ENCODE measurements at places on chromosomes 6 and 20.

- DNase-seq: no peak
Measured at GRCh38 chr20:44736170-44737021, 9.3 kb upstream of the KCNK15 start.

DNA sequence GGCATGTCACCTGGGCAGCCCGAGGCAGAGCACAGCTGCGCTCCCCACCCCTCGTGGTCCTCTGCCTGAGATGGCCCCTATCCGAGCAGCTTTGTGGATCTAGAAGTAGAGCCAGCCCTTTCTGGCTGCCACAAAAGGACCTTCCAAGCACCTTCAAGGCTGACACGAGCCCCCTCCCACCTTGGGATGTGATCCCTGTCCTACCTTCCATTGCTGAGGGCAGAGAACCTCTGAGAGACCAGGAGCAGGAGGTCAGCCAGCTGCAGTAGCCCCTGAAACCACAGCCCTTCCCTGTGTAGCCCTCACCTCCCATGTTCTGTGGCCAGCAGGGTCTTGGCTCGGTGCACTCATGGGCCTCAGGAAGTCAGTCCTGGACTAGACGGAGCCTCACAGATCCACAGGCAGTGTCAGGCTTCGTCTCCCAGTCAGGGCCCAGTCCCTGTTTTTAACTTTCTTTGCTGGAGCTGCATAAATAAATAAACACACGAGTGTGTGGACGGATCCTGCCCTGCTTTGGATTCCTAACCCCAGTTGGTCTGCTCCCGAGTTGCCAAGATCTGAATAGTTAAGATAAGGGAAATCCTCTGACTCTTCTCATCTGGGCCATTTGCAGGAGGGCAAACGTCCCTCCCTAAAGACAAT lies 507.7 kb downstream of the PREX1 start:
- DNase-seq: no peak

- no peak for DNase-seq
Measured at GRCh38 chr20:45857882-45858216, 435 bp downstream of the ZSWIM3 start.

DNA sequence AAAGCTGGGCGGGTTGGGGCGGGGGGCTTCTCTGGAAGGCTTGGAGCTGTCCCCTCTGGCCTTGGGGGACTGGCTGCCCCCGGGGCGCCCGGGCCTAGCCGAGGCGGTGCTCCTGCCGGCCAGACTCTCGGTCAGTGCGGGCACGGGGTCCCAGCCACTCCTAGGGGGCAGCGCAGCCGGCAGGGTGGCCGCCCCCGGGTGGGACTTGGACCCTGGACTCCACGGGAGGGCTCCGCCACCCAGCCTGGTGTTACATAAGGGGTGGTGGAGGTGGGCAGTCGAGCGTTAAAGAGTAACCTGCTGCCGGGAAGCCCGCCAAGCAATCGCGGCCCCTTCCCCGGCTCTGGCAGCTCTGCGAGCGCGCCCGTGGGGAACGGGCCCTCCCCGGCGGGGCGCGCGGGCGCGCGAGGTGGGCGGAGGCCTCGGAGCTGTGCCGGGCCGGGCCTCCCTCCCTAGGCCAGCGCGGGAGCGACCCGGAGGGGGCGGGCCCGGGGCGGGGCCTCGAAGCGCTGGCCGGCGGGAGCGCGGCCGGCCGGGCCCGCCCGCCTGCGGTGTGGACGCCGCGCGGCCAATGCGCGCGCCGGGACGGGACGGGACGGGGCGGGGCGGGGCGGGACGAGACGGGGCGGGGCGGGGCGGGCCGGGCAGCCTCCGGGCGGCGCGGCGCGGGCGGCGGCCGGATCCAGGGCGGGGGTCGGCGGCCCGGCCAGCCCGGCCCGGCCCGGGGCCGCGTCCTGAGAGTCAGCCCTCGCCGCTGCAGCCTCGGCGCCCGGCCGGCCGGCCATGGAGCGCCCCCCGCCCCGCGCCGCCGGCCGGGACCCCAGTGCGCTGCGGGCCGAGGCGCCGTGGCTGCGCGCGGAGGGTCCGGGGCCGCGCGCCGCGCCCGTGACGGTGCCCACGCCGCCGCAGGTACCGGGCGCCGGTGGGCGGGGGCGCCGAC lies at the start of gene SLC2A4RG:
Gene SLC2A4RG (plus strand): TSS at position 647 of the 940 bp plus-strand sequence. CDS start 137 bp downstream, at position 784.
- DNase-seq: peak; percentile 14

- no peak for DNase-seq
Measured at GRCh38 chr6:127484212-127484863, 25.1 kb upstream of the KIAA0408 start.

DNA sequence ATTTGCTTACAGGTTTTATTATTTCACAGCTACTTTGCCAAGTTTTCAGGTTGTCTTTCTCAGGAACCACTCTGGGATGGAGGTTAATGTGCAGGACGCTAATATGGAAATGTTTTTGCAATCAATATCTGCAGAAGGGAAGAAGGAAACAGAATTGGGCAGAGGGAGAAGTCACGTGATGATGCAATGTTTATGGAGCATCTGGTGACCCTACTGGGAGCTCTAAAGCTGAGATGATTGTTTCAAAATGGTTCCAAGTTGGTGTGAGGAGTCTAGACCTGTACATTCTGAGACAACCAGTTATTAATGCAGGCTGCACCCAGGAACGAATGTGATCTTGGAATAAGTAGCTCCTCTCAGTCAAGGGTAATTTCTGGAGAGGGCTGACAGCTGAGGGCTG lies 905.4 kb upstream of the FLRT3 start:
- DNase-seq: no peak

DNA sequence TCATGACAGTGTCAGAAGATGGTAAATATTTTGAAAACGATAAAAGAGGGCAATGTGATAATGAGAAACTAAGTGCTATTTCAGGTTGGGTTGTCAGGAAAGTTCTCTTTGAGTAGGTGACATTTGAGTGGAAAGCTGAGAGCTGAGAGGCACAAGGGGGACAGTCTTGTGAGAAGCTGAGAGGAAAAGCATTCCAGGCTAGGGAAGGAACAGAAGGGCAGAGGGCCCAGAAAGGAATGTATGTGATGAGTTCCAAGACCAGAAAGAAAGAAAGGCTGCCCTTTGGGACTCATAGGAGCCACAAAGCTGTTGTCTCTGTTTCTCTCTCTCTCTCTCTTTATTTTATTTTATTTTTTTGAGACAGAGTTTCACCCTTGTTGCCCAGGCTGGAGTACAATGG lies 7.6 kb upstream of the RNF182 start:
- no peak for DNase-seq

- peak; percentile 34 for DNase-seq
Measured at GRCh38 chr20:19757487-19758132, 448 bp upstream of the RIN2 start.

DNA sequence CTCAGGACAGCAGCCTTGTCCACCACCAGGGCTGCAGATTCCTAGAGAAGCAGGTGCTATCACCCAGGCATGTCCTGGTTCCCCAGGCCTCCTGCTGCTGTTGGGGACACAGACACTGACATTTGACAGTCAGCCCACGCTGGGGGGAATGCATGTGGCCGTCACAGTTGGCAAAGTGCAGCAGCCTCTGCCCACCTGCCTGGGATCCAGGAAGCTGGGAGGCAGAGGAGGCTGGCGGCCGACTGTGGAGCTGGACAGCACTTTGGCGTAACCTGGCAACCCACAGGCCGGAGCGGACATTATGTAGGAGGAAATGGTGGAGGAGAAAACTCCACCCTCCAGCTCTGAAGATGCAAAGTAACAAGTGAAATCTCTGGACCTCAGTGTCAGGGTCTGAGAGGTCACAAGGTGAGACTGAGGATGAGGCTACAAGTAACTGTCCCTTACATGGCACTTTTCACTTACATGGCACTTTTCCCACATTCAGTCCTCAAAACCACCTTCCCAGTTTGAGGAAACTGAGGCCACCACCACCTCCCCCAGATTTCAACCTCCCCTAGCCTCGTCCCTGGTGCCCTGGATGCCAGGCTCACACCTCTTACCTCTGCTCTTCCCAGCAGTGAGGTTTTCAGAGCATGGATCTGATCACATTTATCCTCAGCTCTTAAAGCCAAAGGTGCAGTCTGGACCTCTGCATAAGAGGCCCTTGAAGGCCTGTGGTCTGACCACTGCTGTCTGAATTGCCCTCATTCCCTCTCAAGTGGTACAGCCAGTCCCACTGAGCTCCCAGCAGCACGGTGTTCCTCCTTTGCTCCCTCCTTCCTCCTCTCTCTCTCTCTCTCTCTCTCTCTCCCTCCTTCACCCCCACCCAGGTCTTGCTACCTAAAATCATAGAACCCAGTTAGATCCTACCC lies 8.7 kb downstream of the MAP1LC3A start:
- DNase-seq: no peak

DNA sequence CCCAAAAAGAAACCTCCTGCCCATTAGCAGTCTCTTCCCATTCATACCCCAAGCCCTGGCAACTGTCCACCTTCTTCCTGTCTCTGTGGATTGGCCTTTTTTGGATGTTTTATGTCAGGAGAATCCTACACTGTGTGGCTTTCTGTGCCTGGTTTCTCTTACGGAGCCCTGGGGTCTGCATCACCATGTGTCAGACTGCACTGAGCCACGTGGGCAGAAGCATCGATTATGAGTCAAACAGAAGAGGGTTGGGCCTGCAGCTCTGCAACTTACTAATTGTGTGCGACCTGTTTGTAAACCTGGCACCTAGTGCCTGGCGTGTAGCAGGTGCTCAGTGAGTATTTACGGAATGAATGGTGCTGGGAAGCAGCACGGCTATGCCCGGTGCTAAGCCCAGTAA lies 62.6 kb downstream of the IGF2R start:
- no peak for DNase-seq

DNA sequence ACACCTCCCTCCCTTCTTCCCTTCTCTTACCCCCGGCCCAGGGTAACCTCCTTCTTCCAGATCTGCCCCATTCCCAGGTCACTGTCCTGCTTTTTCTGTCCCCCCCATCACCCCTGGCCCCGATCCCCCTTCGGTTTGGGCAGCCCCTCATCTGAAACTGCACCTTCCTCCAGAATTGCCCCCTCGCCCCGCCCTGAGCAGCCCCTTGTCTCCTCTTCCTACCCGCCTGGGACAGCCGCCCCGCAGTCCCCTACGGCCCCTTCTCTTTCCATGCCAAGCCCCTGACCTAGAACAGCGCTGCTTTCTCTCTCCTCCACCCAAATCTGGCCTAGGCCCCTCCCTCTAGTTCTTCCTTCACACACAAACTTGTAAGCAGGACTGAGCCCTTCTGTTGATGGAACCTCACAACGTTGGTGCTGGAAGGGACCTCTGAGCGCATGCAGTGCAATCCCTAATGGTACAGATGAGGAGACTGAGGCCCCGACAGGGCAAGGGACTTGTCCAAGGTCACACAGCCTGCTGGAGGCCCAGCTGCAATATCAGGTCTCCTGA lies 630 bp downstream of the PPP2R5D start:
- no peak for DNase-seq

DNA sequence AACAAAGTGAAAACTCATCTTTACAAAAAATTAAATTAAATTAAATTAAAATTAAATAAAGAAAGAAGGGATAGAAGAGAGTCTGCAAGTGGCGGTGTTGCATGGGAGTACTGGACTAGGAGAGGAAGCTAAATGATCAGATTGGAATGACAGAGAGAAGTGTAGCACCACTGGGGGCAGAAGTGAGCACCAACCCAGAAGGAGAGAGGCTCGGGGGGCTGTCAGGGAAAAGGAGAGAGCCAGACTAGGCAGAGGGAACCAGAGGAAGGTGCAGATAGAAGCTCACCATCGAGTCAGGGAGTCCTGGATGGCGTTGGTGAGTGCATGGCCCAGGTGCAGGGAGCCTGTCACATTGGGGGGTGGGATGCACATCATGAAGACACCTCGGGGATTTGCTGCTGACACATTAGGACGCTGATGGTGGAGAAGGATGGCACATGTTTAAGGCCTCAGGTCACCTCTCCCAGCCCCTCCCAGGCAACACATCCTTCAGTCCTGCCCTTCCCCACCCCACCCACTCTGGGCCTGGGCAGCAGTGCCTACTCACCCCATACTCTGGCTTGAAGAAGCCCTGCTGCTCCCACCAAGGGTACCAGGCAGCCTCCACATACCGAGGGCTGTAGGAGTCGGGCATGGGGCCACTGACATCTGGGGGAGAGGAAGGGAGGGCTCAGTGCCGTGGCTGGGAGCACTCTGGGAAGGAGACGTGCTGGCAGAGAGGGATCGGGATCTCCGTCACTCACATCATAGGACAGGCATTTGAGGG lies 4.0 kb downstream of the VARS1 start:
- DNase-seq: no peak

- DNase-seq: no peak
Measured at GRCh38 chr6:37190159-37190535, 20.2 kb downstream of the PIM1 start.

DNA sequence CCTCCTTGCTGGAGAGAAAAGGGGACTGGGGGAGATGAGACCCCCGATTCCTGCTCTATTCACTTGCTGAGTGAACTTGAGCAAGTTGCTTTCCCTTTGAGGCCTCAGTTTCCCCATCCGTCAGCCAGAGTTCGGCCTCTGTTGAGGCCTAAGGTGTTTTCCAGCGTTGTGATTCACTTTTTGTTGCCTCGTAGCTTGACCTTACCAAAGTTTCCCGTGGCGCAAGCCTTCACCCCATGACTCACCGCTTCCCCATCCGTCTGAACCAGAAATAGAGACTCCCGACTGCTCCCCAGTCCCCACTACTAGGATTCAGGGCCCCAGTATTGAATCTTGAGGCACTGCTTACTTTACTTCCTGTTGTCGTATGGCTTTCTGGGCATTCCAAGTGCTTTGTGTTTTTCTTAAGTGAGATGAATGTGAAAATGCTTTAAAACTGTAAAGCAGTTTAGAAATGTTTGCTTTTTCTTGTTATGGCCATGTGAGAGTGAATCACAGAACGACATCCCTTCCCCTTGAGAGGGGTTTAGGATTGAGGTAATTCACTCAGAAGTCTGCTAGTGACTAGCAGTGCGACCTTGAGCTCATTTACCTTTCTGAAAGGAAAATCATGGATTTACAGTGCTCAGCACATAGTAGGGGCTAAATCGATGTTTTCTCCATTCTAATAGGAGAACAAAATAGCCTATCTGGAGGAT lies 1.2 kb downstream of the CHMP4B start:
- DNase-seq: no peak

GRCh38 chr20:53448875-53449274 lies 144.8 kb downstream of the ZNF217 start:
- no peak for DNase-seq

- no peak for DNase-seq
Measured at GRCh38 chr6:77930952-77931351, 278.1 kb downstream of the MEI4 start.
